GM23248 (cell line): ENCODE measurements at places on chromosomes 6 and 20.

- no peak for DNase-seq
- peaks cover 10% of the 10 kb centered on the region; the same call in 1 of the 2 replicates for H3K4me1 ChIP-seq
Observed at GRCh38 chr6:14450578-14450977, 333.0 kb downstream of the CD83 start.

DNA sequence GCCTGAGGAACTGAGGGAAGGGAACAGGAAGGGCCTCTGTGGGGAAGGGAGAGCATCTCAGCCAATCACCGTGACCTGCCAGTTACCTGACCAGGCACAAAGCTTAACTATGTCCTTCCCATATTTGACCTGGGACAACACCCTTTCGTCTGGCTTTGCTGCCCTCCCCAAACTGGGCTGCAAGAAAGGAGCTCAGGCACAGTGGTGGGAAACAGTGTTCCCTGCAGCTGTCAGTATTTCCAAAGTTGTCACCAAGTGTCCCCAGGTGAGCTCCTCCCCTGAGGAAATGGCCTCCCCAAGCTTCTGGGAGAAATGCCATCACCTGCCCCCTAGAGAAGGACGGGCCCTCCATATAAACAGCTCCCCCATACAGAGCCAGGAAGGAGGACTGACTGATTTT, 17.9 kb downstream of the NCR2 start:
- no peak overlapping the region for H3K4me3 ChIP-seq
- no peak overlapping the region for H3K27ac ChIP-seq
- peaks cover 24% of the 10 kb centered on the region for H3K27me3 ChIP-seq
- H3K4me1 ChIP-seq, result no peaks in the 10 kb centered on the region
- DNase-seq, result no peak
- H3K36me3 ChIP-seq, result no peaks in the 10 kb centered on the region

GRCh38 chr6:14072084-14072483, 45.5 kb upstream of the CD83 start:
- H3K4me1 ChIP-seq, result peaks cover 24% of the 10 kb centered on the region

DNA sequence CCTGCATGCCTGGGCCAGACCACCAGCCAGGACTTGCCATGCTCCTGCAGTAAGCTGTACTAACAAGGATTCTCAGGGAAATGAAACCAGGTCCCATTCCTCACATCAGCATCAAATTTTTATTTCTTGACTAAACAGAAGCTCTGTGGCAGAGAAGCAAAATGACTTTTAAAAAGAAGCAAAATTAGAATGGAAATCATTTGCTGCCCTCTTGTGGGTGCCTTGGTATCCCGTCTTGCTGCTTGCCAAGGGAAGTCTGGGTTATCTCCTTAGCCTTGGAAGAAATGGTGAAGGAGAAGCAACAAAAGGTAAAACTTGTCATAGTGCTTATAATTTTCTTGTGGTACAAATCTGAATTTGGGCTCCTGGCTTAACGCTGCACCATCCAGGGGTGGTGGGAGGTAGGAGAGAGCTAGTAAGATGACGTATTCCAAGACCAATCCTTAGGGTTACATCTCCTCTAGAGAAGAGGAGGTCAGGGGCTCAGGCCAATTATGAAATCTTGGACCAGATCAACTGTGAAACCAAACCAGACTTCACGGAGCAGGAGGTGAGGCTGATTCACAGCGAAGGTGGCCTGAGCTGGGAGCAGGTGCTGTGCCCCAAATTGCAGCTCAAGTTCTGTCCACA, 107.5 kb downstream of the FAXC start:
- DNase-seq, result peak; percentile 47
- no peaks in the 10 kb centered on the region for H3K36me3 ChIP-seq
- H3K4me3 ChIP-seq, result no peak overlapping the region
- no peaks in the 10 kb centered on the region for H3K4me1 ChIP-seq
- H3K27me3 ChIP-seq, result no peaks in the 10 kb centered on the region
- no peak overlapping the region for H3K27ac ChIP-seq

- no peaks in the 10 kb centered on the region; the same call in 1 of the 2 replicates for H3K27me3 ChIP-seq
- no peaks in the 10 kb centered on the region for H3K36me3 ChIP-seq
- no peak overlapping the region for H3K27ac ChIP-seq
- DNase-seq, result no peak
Observed at GRCh38 chr20:47412083-47412482, 55.6 kb upstream of the ZMYND8 start.

DNA sequence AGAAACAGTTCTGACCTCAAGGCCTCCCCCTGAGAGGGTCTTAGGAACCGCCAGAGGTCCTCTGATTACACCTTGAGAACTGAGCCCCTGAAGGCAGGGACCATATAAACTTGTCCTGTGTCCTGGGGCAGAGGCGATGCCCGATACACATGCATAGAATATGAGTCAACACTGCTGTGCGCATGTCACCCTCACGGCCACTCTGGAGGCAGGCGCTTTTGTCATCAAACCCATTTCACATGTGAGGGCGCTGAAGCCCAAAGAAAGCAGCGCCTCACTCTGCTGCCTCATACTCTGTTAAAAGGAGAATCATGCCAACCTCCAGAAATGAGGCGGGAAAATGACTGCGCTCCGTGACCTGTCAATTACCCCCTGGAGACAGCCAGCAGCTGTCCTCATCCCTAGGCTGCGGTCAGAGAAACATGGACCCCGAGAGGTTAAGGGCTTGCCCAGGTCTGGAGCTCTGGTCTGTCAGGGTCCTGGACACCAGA, 158.3 kb downstream of the GRM4 start:
- no peaks in the 10 kb centered on the region for H3K36me3 ChIP-seq
- H3K27ac ChIP-seq, result no peak overlapping the region
- no peak for DNase-seq
- H3K4me3 ChIP-seq, result no peak overlapping the region
- peaks cover 11% of the 10 kb centered on the region for H3K27me3 ChIP-seq

DNA sequence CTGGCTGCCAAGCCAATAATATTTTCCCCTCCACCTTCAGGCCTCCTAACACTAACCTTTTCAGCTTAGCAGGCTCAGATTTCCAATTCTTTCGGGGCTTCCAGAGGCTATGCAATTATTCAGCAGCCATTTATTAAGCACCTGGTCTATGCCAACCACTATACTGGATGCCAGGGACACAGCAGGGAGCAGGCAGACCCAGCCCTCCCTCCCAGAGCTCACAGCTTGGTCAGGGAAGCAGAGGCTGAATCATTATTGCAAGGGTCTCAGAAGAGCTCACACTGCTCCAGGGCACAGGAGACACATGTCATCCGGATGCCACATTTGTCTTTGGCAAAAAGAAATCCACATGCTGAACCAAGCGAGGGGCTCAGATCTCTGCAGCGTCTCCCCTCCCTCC, 1.3 kb downstream of the BPIFB1 start:
- H3K27me3 ChIP-seq, result peaks cover 44% of the 10 kb centered on the region
- H3K4me3 ChIP-seq, result no peak overlapping the region
- no peak overlapping the region for H3K27ac ChIP-seq
- no peak for DNase-seq
- no peaks in the 10 kb centered on the region for H3K4me1 ChIP-seq

DNA sequence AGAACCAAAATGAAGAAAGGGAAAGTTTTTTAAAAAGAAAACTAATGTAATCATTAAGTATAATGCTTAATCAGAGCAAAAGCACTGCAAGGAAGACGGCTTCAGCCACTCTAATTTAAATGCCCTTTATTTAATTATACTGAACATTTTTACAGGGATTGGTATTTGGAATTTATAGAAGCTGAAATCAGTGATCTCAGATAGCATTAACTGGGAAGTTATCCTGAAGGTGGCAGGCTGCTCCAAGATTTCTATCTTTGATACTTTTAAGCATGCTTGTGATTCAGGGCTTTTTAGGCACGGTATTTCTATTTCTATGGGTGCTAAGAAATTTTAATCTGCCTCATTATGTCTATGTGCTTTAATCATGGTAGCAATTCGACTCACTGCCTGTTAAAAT, 1.3 kb upstream of the NDUFAF4 start:
- 0 out of 2 replicates have a peak, but pooled peaks cover 13% of the 10 kb centered on the region for H3K36me3 ChIP-seq
- H3K27me3 ChIP-seq, result no peaks in the 10 kb centered on the region
- peak overlapping the region; percentile 97 for H3K4me3 ChIP-seq
- peaks cover 18% of the 10 kb centered on the region for H3K4me1 ChIP-seq
- H3K27ac ChIP-seq, result peak overlapping the region; percentile 78

DNA sequence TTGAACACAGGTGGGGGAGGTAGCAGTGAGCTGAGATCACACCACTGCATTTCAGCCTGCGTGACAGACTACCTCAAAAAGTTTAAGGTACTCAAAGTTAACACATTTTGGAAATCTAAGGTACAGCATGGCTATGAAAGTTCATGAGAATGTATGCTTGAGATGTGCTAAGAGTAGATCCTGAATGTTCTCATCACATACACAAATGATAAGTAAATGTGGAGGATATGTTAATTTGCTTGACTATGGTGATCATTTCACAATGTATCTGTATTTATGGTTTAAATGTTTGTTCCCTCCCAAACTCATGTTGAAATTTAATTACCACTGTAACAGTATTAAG, 20.1 kb upstream of the SERPINB1 start:
- no peaks in the 10 kb centered on the region for H3K36me3 ChIP-seq
- no peaks in the 10 kb centered on the region for H3K27me3 ChIP-seq
- H3K4me3 ChIP-seq, result no peak overlapping the region
- no peak for DNase-seq
- peaks cover 5% of the 10 kb centered on the region; the same call in 1 of the 2 replicates for H3K4me1 ChIP-seq

DNA sequence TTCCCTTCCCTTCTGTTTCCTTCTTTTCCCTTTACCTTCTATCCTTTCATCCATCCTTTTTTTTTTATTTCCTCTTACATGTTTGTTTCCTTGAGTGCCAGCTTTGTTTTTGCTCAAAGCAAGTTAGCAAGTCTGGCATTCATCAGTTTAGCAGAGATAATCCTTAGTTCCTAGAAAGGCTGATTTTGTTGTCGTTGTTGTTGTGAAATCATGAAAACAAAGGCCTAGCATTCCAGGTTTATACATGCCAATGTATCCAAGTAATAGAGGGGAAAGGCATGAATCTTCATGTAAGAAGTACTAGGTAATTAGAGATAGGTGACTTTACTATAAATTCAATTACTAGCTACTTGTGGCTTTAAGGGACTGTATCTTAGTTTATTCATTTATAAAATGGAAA, 45.9 kb downstream of the TFAP2B start:
- H3K4me3 ChIP-seq, result no peak overlapping the region
- no peak for DNase-seq
- H3K4me1 ChIP-seq, result no peaks in the 10 kb centered on the region
- no peak overlapping the region for H3K27ac ChIP-seq

- H3K27ac ChIP-seq, result no peak overlapping the region
- H3K36me3 ChIP-seq, result no peaks in the 10 kb centered on the region
- no peak for DNase-seq
Observed at GRCh38 chr20:61002090-61002489, 250.0 kb upstream of the CDH4 start.

GRCh38 chr6:157017861-157018260, 240.7 kb downstream of the ARID1B start:
- no peak overlapping the region for H3K27ac ChIP-seq
- no peak overlapping the region for H3K4me3 ChIP-seq
- no peaks in the 10 kb centered on the region for H3K36me3 ChIP-seq
- H3K4me1 ChIP-seq, result peaks cover 28% of the 10 kb centered on the region
- peak; percentile 48 for DNase-seq
- no peaks in the 10 kb centered on the region for H3K27me3 ChIP-seq

GRCh38 chr20:32577657-32578056, 7.5 kb downstream of the NOL4L start:
- no peak overlapping the region for H3K4me3 ChIP-seq
- no peaks in the 10 kb centered on the region for H3K27me3 ChIP-seq
- no peaks in the 10 kb centered on the region for H3K36me3 ChIP-seq

DNA sequence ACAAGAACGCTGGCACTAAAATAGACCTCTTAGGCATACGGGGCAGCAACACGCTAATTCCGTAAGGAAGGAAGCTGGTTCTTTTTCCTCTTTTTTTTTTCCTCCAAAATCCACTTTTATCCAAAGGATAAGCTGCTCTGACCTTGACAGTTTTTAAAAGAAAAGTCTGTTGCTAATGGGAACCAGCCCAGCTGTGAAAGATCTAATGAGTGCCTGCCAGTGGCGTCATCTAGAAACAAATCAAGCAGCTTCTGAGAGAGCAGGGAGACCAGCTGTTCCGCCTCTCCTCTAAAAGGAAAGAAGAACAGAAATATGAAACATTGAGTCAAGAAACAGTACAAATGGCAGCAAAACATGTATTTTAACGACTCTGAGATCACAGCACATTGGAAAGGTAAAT, 78.6 kb downstream of the FAXC start:
- no peaks in the 10 kb centered on the region for H3K36me3 ChIP-seq
- H3K27me3 ChIP-seq, result no peaks in the 10 kb centered on the region
- no peak overlapping the region for H3K4me3 ChIP-seq
- DNase-seq, result no peak
- H3K27ac ChIP-seq, result no peak overlapping the region
- H3K4me1 ChIP-seq, result no peaks in the 10 kb centered on the region
